ENCODE measurements at places on chromosomes 3 and 15.
A peak's percentile ranks its signal among the peaks of the same experiment; 100 is the strongest.

DNA sequence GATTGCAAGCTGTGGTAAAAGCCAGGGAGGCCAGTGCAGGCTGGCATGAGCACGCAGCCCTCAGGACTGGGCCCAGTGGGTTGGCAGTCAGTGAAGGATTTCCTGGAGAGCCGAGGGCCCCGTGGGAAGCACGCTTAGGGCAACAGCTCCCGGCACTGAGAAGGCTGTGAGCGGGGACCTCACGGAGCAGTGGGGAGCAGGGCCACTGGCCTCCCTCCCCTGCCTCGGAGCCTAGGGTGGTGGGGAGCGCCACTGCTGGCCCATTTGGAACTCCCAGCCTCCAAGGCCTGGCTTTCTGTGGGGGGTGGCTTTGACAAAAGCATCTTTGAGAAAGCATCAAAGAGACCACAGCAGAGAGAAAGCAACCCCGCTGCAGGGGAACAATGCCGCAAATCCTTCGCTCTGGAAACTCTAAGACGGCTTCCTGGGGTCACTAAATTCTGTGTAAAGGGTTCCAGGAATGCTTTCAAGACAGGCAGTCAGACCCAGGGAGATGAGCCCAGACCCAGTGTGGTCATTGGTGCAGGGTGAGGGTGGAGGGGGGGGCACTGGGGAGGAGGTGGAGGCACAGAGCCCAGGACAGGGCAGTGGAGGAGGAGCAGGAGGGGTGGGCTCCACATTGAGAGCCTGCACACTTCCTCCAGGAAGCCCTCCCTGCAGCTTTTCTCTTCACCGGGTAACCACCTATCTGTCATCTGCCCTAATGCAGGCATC is 9.5 kb upstream of the APBA2 start:
- DNase-seq, result no peak

GRCh38 chr3:128591738-128592426 is 58.7 kb downstream of the RPN1 start:
- DNase-seq, result no peak

- no peak for DNase-seq
Observed at GRCh38 chr3:127486321-127486944, 104.1 kb downstream of the TPRA1 start.

- DNase-seq, result no peak
Observed at GRCh38 chr3:126621627-126622345, 33.1 kb downstream of the TXNRD3 start.

- DNase-seq, result no peak
Observed at GRCh38 chr3:39550354-39551051, 83.0 kb downstream of the MOBP start.

GRCh38 chr3:187022403-187023029 is 92.2 kb downstream of the ST6GAL1 start:
- DNase-seq, result no peak

DNA sequence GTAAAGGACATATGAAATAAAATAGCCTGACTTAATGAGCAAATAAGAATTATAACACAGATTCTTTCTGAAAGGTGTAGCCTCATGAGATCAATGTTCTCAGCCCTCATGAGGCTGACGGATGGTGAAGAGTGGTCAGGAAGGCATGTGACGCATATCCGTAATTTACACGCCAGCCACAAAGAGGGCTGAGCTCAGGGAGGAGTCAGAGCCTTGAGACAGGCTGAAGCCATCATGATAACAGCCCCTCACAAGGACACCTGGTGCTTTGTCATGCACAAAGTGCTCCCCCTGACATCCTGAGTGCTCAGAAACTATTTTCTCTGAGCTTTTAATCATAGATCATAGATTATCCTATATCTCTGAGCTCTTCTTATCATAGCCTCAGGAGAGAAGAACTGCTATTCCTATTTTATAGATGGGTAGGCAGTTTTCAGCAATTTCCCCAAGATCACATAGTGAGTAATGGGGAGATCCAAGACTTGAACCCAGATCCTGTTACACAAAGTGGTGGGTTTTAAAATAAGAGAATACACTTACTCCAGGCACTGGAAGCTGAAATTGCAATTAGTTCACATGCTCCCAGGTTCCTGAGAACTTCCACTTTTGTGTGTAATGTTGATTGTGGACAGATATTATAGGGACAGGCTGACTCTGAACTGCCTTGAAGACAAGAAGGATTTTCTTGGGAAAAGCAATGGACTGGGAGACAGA is 267.1 kb downstream of the RPLP1 start:
- peak; percentile 47 for DNase-seq

GRCh38 chr3:181017690-181018089 is 28.2 kb upstream of the DNAJC19 start:
- DNase-seq, result no peak

Measured in stimulated activated CD8-positive, alpha-beta memory T cell treated with anti-CD3 and anti-CD28 coated beads, Interleukin-7, amount 100 ng/mL, for 1 hour (primary cell).